Urinary bladder (tissue), 4 donors: ENCODE measurements at places on chromosomes 5 and 9. TPM values are rescaled to one million over a fixed set of nuclear protein-coding genes. Genes with fewer than 3 reads are reported as not detected.

The SCGB3A2 gene
- not detected for polyA plus RNA-seq

The UQCRQ gene
- 257 TPM for polyA plus RNA-seq

The CD14 gene
- polyA plus RNA-seq, result 60.6 TPM

The ENTREP1 gene
- polyA plus RNA-seq, result 7.2 TPM

The CMBL gene
- polyA plus RNA-seq, result 28.2 TPM

The TAF9 gene
- polyA plus RNA-seq, result 43.9 TPM

The TRPM3 gene
- 0.20 TPM for polyA plus RNA-seq

The CCL21 gene
- 60.4 TPM for polyA plus RNA-seq

The RNF208 gene
- 8.1 TPM for polyA plus RNA-seq

The S1PR3 gene
- polyA plus RNA-seq, result 47.4 TPM

The TMOD1 gene
- polyA plus RNA-seq, result 36.6 TPM

The RASGEF1C gene
- 1.1 TPM for polyA plus RNA-seq

The SPINK6 gene
- polyA plus RNA-seq, result not detected

The MYOZ3 gene
- polyA plus RNA-seq, result 1.5 TPM

The PCDHGA1 gene
- polyA plus RNA-seq, result 1.2 TPM

The PCDHAC1 gene
- polyA plus RNA-seq, result 0.13 TPM

The BTNL8 gene
- polyA plus RNA-seq, result 0.10 TPM

The SPATA9 gene
- polyA plus RNA-seq, result 0.29 TPM

The CCNO gene
- polyA plus RNA-seq, result 2.8 TPM

The HTR4 gene
- 0.06 TPM for polyA plus RNA-seq

The RAD17 gene
- 13.8 TPM for polyA plus RNA-seq

The OCLN gene
- 3.0 TPM for polyA plus RNA-seq

The C8G gene
- 1.2 TPM for polyA plus RNA-seq

The ZNF484 gene
- 2.2 TPM for polyA plus RNA-seq

The IL7R gene
- 6.7 TPM for polyA plus RNA-seq

The GALT gene
- 31.8 TPM for polyA plus RNA-seq

The SHOC1 gene
- 0.05 TPM for polyA plus RNA-seq

The PCDHB14 gene
- polyA plus RNA-seq, result 8.2 TPM

The IL9 gene
- polyA plus RNA-seq, result not detected

The CPLANE1 gene
- 5.3 TPM for polyA plus RNA-seq

The ADGRD2 gene
- not detected for polyA plus RNA-seq

The RMRP gene
- polyA plus RNA-seq, result not detected

The LCN1 gene
- polyA plus RNA-seq, result not detected

The FAM151B gene
- polyA plus RNA-seq, result 0.62 TPM
